Fibroblast of skin of scalp (primary cell): ENCODE measurements at places on chromosomes 7 and 10.

DNA sequence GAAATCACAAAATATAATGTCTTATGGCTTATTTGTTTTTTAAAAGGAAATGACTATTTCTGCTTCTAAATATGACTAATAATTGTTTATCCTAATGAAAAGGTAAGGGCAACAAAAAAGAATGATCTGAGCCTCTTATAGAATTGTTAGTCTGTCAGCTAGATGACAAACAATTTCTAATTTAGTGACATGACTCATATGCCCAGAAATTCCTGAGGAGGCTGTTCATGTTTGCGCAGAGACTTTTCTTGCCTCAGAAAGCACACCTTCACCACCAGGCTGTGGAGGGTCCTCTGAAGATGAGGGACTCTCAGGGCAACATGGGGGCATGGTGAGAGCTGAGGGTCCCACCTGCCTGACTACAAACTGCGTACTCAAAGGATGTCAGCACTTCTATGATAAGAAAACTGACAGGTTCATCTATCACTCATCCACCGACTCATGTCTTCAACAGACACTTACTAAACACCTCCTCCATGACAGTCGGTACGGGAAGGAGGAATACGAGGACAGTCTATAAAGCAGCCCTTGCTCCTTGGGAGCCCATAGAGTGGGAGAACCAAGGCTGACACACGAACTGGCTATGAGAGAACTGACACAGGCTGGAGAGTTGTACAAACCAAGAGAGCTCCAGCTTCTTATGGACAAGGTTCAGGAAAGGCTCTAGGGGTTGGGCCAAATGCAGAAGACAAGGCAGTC, 102.0 kb downstream of the PKD1L1 start:
- DNase-seq = peak; percentile 20

DNA sequence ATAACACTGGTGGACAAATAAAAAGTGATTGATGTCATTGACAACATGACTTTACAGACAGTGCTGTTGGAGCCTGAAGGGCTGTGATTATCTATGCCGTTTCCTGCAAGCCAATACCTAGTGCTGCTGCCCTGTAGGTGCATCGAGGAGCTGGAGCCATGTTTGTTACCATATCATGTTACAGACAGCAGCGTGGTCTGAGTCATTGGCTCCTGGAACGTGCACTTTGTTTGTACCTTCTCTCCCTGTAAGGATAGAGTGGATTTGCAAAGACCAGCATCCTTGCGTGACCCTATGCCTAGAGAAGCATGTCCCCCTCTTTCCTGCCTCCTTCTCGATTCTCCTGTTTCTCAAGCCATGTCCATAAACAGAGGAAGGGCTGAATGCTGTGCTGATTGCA, 597.2 kb downstream of the TYW1 start:
- DNase-seq = no peak

DNA sequence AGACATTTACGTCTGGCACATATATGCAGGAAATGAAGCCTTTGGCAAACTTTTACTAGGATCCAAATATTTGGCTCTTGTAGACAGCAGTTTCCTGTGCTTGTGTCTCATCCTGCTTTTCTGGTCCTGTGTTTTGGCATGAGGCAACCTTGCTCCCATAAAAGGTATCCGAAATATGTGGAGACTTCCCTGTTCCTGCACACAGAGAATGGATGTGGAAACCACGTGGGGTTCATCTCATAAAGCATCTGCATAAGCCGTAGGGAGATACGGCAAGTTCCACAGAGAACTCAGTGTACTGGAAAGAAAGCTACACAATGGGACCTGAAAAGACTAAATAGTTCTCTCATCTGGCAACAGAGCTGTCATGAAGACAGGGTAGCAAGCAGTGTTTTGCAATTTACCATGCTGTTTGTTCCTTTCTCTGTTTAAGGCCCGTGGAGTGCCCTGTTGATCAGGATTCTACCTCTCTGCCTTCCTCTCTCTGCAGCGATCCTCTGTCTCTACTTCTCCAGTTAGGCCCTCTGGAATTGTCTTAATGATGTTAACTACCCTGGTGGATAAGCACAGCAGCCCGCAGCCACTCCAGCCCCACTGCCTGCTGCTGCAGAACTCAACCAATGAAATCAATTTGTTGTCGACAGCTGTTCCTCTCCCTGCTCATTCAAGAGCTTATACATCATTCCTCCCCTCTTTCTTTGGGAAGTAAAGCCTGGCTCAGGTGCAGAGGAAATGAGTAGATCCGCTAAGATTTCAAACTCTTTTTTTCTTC, 293.6 kb downstream of the CSTF2T start:
- peak; percentile 66 for DNase-seq

GRCh38 chr7:4837803-4838625, 23.8 kb downstream of the PAPOLB start:
- no peak for DNase-seq

GRCh38 chr10:2921956-2922680, 145.2 kb upstream of the PFKP start:
- DNase-seq = no peak

DNA sequence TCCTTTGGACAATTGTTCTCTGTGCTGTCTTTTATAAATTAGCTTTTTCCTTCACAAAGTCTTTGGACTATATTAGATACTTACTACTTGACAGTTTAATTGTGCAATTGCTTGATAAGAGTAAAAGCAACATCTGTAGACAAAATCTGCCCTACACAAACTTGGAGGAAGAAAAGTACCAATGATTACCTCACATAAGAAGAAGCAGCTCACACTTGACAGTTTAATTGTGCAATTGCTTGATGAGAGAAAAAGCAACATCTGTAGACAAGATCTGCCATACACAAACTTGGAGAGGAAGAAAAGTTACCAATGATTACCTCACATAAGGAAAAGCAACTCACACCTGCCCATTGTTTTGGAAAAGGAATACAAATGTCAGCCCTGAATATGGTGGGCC, 17.1 kb upstream of the SCIN start:
- DNase-seq = no peak

- no peak for DNase-seq
Observed at GRCh38 chr10:35770817-35771355, 128.8 kb upstream of the FZD8 start.

- peak; percentile 15 for DNase-seq
Observed at GRCh38 chr7:36661135-36661840, 63.0 kb downstream of the AOAH start.

- DNase-seq = peak; percentile 76
Observed at GRCh38 chr10:91756286-91756685, 41.9 kb upstream of the TNKS2 start.

- DNase-seq = no peak
Observed at GRCh38 chr10:13491747-13492360, 37.0 kb downstream of the BEND7 start.

GRCh38 chr7:44982535-44982923, 3.7 kb upstream of the MYO1G start:
- DNase-seq = no peak

DNA sequence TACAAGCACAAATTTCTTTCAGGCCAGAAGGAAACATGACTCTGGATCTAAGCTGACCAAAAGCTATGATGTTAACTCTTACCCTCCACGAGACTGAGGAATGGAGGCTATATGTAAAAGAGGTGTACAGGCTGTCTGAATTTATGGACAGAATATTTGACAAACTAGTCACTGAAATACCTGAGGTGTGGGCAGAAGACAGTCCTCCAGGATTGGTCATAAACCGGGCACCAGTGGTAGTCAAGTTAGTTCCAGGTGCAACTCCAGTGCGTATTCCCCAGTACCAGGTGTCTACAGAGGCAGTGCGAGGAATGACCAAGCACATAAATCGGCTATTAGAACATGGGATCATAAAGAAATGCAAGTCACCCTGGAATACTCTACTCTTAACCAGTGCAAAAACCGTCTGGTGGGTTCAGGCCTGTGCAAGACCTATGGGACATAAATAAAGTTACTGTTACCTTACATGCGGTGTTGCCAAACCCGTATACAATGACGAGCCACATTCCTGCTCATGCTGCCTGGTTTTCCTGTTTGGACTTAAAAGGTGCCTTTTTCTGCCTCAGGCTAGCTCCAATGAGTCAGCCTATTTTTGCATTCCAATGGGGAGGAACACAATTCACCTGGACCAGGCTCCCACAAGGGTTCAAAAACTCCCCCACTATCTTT, 6.7 kb upstream of the CYREN start:
- DNase-seq = no peak

DNA sequence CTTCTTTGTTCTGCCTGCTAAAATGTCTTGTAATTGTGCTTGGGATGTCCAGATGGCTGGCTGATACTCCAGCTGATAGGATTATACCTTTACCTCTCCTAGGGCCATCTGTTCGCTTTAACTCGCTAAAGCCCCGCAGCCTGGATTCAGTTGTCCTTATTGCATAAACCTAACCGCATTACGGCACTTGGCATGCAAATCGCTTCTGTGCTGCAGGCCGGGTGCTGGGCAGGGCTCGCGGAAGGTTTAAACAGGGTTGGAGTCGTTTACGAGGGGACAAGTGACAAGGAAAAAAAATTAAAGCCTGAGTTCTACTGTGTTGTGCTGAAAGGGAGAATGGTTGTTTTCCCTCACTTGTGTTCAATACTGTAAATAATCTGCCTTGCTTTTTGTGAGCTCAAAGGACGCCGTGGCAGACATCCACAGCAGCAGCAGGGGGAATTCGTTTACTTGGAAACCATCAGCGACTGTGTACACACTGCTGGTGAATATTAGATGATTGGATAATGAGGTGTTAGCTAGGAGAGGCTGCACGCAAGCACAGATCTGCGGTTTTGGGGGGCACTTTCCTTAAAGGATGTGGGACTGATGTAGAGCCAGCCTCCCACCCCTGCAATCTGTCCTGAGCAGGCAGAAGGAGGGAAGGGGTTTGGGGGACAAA, 93.0 kb downstream of the EBF3 start:
- no peak for DNase-seq

GRCh38 chr7:83786858-83787257, 137.9 kb upstream of the SEMA3E start:
- DNase-seq = no peak

- no peak for DNase-seq
Observed at GRCh38 chr10:105963334-105963884, 1201.1 kb downstream of the SORCS1 start.

DNA sequence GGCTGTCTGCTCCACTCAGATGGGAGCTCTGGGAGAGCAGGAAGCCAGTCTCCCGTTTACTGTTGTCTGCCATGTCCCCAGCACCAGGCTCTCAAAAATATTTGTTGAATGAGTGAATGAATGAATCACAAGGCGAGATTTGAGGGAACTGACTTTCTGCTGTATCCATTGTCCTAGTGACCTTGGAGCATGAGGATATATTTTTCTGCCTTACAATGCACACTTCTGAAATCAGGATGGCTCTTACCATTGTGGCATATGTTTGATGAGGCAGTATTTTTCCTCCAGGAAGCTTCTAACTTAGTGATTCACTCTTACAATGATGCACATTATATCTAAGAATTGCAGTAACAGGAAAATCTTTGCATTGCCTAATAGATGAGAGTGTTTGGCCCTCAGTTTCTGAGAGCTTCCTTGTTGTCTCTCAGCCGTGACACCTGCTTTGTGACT, 136.4 kb downstream of the RPS24 start:
- DNase-seq = peak; percentile 38

DNA sequence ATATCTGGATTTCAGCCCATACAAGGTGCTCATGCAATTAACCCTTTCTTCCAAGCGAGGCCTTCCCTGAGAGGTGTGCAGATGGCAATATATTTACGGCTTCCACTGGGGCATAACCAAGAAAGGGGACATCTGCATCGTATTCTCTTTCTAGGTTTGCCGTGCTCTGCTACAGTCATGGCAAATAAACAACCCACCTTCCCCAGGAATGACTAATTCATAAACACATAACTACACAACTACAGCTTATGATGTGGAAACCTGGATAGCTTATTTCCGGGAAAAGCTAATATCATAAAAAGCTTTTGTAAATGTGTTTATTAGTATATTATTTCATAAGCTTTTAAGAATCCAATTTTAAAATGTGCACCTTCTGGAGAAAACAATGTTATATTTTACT, 120.0 kb downstream of the CAMK1D start:
- DNase-seq = no peak

DNA sequence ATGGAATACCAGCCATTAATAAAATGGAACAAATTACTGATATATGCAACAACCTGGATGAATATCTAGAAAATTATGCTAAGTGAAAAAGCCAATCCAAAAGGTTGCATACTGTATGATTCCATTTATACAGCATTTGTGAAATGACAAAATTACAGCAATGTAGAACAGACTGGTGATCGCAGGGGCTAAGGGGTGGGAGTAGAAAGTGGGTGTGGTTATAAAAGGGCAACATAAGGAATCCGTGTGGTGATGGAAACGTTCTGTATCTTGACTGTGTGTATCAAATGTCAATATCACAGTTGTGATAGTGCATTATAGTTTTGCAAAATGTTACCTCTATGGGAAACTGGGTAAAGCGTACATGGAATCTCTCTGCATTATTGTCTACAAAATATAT, 15.0 kb downstream of the CEP41 start:
- DNase-seq = no peak

GRCh38 chr10:34537629-34538231, 277.4 kb downstream of the PARD3 start:
- no peak for DNase-seq

DNA sequence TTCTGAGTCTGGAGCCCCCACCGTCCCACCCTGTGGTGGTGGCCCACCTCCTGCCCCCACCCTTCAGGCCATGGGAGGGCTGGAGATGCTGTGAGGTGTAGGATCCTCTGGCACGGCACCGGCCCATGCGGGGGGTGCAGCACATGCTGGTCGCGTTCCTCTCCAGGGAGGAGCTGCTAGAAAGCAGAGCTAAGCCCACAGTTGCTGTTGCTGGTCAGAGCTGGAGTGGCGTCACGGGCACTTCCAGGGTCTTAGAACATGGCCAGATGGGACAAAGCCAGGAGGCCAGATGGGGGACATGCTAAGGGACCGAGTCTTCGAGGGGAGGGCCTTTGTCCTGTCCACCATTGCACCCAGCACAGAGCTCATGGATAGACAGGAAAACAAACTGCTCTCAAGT, 21.6 kb downstream of the AGAP3 start:
- no peak for DNase-seq
